ENCODE measurements at places on chromosomes 1 and 21.

GRCh38 chr1:29967261-29967660 lies 730.9 kb downstream of the PTPRU start:
- DNase-seq = no peak

- DNase-seq = peak; percentile 50
These were observed 705 bp downstream of the KHDRBS1 start for GRCh38 chr1:32014199-32014947.

DNA sequence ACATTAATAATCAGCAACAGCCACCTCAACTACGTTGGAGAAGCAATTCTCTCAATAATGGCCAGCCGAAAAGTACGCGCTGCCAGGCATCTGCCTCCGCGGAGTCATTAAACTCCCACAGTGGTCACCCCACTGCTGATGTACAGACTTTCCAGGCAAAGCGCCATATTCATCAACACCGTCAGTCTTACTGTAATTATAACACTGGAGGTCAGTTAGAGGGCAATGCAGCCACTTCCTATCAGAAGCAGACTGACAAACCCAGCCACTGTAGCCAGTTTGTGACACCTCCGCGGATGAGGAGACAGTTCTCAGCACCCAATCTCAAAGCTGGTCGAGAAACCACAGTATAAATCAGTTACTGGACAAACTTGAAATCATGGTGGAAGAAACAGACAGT lies 93.9 kb downstream of the KIF1B start:
- no peak for DNase-seq

- no peak for DNase-seq
These were observed 14.4 kb downstream of the FHAD1 start for GRCh38 chr1:15261155-15262002.

DNA sequence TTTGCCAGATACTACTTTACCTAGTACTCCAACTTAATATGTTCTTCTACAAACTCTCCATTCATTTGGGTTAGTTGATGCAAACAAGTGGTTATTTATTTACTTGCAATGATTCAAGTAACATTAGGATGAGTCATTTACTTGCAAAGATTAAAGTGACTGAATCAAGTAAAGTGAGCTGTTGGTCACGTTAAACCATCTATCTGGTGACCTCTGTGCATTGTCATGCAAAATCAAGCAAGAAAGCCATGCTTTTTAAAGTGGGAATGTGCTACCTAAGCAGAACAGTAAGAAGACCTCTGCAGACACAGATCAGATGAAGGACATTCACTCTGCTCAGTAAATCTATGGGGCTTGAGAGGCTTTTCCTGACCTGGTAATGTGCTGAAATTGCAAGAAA lies 254.7 kb downstream of the LRRIQ3 start:
- no peak for DNase-seq

DNA sequence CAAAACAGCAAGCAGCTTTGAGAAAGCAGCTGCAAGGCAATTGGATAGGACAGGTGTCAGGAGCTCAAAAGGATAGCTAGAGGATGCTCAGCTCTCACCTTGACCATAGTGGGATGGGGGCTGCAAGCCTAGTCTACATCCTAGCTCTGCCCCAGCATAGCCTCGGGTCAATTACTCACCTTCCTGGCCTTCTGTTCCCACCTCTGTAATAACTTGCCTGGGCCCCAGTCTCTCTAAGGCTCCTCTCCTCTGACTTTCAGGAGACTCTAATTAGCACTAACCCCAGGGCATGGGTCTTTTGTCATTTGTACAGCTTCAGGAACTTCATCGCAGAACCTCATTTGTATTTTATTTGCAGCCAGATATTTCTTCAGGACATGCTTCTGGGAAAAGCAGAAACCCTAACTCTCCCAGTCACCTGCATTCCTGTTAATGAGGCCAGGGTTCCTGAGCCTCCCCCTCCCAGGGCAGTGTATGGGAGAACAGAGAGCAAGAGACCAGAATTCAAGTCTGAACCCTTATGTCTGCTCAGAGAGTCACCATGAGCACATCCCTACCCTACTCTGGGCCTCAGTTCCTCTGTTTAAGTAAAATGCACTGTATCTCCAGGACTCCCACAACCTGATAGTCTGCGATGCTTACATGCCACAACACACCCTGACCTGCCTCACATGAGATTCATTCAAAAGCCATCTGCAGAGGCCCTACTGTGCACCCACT lies 108.1 kb downstream of the MATN1 start:
- no peak for DNase-seq

- no peak for DNase-seq
These were observed 18.4 kb downstream of the CCT8 start for GRCh38 chr21:29055080-29055479.

DNA sequence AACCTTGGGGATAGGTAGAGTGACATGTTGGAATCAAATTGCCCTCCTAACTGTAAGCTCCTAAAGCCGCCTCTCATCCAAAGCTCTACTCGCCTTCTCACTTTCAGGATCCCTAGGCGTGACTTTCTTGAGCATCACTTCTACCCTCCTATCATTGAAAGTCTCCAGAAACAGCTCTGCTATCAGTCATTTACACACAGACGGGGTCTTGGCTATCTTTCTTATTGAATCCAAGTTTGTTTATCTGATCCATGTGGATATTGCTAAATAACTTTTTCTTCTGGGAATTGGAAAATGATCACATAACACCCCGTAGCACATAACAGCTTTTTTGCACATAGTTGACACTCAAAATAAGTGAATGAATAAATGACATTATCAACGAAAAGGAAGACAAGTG lies 216.4 kb upstream of the KIAA0040 start:
- no peak for DNase-seq

DNA sequence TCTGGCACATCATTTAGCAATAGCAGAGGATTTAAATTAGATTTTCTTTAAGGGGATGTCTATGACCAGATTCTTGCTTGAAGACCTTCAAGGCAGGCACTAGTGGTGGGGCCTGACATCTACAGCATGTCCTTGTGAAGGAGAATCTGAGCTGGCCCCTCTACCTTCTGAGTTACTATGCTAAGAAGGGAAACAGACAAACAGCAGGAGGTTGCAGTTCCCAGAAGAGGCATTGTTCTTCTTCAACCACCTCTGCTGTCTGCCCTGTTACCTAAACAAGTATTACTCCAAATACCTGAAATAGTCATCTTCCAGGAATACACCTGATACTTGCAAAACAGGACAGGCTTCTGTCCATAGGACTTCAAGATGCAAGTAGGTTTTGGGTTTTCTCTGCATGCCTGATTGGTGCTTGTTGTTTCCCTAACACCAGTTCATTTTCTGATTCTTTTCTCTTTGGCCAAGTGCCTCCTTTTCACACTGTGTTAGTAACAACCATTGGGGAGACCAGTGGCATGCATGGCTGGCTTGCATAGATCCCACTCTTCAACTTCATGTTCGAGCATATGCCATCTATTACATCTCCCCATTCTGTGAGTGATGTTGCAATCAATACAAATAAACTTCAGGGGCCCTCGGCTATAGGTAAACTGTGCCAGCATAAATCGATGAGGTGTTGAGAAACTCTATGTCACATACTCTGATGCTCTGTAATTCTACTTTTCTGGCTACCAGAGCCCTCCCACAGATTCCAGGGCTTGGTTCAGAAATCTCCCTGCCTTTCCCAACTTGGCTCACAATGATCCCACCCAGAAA lies 93.0 kb upstream of the DUSP10 start:
- no peak for DNase-seq

- DNase-seq = no peak
These were observed 21.5 kb upstream of the COL11A1 start for GRCh38 chr1:103129796-103130195.

Measured in psoas muscle (tissue), 8 donors.